ENCODE measurements at places on chromosomes 2 and 18.
A peak's percentile ranks its signal among the peaks of the same experiment; 100 is the strongest.

DNA sequence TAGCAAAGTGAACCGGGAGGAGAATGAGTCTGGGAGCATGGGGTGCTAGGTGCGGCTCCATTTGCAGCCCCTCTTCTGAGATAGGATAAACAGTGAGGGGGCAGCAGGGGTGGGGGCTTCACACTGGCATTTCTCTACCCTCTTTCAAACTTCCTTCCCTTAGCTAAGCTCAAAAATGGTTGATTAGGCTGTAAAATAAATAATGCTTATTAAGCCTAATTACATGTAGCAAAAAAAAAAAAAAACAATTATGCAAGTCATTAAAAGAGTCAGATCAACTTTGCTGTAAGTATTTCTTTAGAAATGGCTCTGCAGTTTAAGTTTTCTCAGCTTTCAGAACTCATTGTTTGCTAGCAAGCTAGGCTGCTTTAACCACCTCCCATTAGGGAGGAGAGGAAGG lies 182.7 kb upstream of the FBXO11 start:
- DNase-seq: no peak

DNA sequence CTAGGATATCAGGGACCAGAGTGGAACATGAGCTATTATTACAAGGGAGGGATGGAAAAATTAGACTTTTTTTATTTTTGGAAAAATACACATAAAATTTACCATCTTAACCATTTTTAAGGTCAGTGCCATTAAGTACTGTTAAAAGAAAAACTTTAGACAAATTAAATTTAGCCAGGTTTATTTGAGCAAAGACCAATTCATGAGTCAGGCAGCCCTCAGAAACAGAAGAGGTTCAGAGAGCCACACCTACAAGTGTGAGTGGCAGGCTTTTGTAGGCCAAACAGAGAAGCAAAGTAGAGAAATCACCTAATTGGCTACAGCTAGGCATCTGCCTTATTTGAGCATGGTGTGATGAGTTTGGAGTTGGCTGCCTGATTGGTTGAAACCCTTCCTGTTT lies 301.3 kb upstream of the RAB12 start:
- no peak for DNase-seq

- DNase-seq: no peak
Measured at GRCh38 chr2:210919128-210919527, 362.7 kb downstream of the CPS1 start.

DNA sequence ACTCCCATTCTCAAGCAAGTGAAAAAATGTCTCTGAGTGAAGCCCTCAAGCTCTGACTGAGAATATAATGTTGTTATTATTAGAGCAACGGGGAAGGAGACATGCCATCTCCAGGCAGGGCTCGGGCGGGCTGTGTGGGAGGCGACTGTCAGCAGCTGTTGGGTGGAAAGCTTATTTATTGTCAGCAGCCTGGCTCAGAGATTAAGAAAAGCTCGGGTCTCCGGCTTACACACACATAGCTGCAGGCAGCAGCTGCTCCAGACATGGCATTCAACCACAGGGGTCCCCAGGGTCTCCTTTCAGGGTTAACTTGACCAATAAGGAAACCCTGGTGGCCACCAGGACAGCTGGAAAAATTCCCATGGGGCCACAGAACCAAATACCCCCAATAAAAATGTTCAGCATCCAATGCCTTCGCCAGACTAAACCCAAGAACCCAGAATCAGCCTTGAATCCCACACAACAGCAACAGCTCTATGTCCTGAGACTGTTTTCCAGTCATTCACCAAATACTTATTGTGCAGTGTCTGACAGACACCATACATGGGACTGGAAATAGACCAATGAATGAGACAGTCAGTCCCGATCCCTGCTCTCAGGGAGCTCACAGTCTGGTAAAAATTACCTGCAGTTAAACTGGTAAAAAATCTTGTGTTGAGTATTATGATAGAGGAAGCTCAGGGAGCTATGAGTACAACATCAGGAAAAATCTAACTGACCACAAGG lies 70.5 kb upstream of the RTN4 start:
- DNase-seq: no peak

DNA sequence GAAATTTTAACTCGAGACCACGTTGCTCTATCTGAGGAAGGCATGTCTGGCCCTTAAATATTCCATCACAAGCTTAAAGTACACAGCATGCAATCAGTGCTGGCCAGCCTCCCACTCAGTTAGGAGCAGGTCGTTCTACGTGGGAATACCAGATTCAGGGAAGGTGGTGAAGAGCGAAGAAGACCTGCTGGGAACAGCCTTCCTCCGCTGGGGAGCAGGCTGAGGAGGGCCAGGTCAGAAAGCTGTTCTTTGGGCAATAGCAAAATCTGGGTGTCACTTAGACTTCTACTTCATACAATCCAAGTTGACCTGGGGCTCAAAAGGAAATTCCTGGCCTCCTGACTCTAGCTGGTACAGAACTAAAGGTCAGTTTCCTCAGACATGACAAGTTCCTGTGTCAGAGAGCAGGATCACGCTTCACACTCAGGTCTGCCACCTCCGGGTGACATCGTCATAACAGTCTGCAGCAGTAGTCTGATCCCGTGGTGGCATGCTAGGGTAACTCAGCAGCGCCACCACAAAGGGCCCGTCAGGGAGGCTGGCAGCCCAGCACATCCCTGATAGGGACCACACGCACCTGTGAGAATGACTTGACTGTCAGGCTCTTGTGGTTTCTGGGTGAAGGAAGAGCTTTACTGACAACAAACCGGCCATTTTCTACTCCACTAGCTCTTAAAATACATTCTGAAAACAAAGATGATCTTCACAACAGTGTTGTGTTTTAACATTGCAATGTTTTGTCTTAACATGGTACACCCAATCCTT lies 35.2 kb upstream of the NAPG start:
- peak; percentile 9 for DNase-seq

GRCh38 chr2:232502511-232502910 lies 14.9 kb upstream of the ECEL1 start:
- DNase-seq: no peak

- no peak for DNase-seq
Measured at GRCh38 chr2:127675331-127676261, at the start of gene LIMS2. Gene LIMS2 (minus strand): TSS chr2:127675530. CDS start chr2:127675024, 506 bp downstream.

DNA sequence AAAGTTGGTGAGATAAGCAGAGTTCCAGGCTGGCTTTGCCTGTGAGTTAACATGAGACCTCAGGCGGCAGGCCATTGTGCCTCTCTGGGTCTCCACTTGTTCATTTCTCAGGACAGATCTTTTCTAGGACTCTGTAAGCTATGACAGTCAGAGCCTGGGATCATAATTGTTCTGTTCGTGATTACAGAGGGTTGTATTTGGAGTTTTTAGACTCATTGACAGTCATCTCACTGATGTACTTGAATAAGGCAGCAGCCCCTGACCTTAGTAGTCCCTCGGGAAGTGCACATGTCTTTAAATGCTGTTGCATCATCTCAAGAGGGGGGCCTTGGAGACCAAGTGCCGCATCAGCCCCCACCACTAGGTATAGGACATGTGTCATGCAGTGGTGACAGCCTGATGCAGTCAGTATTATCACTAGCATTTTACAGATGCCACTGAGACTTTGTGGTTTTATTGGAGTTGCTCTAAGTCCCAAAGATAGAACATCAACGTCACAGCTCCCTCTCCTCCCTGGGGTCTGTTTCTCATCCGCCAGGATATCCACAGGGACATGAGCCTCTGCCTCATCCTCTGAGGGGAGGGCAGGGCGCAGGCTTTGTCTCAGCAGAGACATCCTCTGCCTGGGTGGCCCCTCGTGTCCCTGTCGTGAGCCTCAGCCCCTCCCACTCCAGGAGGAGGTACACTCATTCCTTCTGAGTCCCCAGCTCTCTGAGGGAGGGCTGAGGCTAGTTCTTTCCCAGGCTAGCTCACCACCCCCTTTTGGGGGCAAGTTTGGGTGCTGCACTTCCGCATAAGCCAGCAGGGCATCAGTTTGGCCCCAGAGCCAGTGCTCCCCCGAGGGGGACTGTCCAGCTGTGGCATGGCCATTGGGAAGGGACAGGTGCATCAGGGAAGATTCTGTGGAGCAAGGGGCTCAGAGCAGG lies 14.1 kb downstream of the GLI2 start:
- no peak for DNase-seq

- DNase-seq: no peak
Measured at GRCh38 chr2:130864830-130865800, 28.4 kb downstream of the ARHGEF4 start.

- no peak for DNase-seq
Measured at GRCh38 chr2:45342-46130, 769 bp downstream of the FAM110C start.

GRCh38 chr18:8963876-8964275 lies 138.6 kb upstream of the NDUFV2 start:
- DNase-seq: no peak

DNA sequence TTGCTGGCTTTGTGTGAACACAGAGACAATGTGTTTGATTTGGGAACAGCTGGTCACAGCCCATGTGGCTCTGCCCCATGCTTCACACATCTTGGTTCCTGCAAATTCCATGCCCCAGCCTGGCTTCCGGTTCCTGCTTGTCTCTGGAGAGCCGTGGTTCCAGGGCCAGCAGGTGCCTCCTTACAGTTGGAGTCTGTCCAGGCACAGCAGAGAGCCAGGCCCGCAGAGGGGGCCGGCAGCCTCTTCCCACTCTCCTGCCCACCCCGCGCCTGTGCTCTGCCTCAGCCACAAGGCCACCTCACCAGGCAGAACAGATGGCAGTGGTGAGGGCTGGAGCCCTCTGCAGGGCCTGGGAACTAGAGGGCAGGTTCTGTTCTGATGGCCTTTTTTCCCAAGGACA lies 81.5 kb downstream of the LDLRAD4 start:
- DNase-seq: no peak

DNA sequence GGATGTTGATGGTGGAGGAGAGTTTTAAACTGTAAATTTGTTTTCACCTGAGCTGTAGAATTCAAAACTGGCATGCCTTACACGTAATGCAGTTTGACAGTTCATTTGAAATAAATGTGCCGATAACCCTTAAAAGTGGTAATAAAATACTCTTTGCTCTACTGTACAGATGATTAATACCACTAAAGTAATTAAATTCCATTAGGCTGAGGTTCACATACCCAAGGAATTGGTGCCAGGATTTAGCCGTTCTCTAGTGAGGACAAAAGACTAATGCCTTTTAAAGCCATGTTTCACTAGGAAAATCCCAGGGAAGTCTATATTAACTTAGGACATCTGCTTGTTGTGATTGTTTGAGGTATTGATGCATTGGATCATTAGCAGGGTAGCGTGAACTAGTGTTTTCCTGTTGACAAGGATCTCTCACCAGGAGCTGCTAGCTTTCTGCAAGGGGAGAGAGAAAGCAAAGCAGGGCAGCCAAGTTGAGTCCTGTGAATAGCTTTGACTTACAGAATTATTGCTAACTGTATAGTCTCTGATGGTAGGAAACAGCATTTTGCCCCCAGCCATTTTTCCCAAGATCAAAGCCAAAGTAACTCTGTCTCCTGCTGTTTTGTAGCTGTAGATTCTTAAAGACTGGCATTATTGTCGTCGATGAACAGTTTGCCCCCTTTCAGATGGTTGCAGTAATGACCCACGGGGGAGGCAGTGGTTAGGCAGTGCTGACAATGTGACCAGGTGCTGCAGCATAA lies 280.9 kb upstream of the FANCL start:
- no peak for DNase-seq
